Nephron progenitor cell (in vitro differentiated cells): ENCODE measurements at places on chromosomes 6 and 20.

- no peaks in the 10 kb centered on the region for H3K36me3 ChIP-seq
- DNase-seq: peak; percentile 10
- H3K27ac ChIP-seq: no peak overlapping the region
- H3K4me3 ChIP-seq: no peak overlapping the region
- peaks cover 23% of the 10 kb centered on the region for H3K4me1 ChIP-seq
These were observed 41.9 kb upstream of the NR2E1 start for GRCh38 chr6:108123946-108124345.

DNA sequence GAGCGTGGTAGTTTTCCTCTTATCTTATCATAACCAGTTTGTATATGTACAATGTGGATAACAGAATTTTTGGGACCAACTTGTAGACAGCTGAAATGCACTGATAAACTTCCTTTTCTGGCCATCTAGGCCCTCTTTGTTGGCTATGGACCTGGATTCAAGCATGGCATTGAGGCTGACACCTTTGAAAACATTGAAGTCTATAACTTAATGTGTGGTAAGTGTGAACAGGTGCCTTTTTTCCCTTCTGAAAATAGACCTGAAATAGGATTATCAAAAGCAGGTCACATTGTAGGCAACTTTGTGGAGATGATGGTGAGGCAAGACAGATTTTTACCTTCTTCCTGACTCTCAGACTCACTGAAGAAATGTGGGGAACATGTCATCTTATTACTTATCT lies 67.8 kb downstream of the ENPP1 start:
- no peak overlapping the region for H3K4me3 ChIP-seq
- H3K27me3 ChIP-seq: no peaks in the 10 kb centered on the region
- no peak overlapping the region for H3K27ac ChIP-seq
- no peak for DNase-seq
- H3K36me3 ChIP-seq: peaks cover 8% of the 10 kb centered on the region
- no peaks in the 10 kb centered on the region for H3K4me1 ChIP-seq

GRCh38 chr6:153840039-153840850 lies 198.8 kb upstream of the OPRM1 start:
- H3K27me3 ChIP-seq: peaks cover 11% of the 10 kb centered on the region
- DNase-seq: no peak
- no peak overlapping the region for H3K27ac ChIP-seq

DNA sequence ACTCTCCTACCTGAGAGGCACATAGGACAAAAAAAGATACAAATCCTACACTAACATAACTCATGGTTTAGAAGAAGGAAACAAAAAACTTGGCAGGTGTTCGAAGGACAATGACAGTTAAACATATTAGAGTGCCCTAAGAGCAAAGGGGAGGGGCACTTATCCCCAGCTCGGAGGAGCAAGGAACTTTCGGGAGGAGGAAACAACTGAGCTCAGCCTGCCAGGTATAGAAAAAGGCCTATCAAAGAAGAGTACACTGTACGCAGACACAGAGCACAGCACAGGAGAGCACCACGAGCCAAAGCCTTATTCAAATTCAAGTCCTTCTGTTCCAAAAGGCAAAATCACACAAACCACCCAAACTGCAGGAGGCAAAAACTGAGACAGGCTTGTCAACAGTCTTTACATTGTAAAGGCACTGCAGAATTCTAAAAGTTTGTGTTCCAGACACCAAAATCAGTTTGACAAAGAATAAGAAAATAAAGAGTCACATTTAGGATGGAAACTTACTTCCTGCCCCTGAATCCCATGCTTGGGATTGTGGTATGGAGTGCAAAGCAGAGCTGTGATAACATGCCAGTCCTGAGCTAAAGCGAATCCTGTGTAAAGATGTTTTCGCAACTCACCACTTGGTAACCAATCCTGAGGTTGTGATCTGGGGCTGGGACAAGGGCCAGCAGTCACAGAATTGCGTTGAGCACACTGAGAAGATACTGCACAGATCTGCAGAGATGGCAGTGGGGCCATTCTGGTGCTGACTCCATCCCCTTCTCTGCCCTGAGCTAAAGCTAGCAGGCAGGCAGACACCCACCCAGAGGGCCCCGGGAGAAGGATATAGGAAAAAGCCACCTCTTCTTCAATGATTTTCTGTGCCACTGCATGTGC lies 108.6 kb downstream of the CHD6 start:
- peak overlapping the region; percentile 88 for H3K27ac ChIP-seq
- no peak overlapping the region for H3K4me3 ChIP-seq
- H3K27me3 ChIP-seq: peaks cover 3% of the 10 kb centered on the region
- no peak for DNase-seq
- H3K4me1 ChIP-seq: peaks cover 33% of the 10 kb centered on the region

DNA sequence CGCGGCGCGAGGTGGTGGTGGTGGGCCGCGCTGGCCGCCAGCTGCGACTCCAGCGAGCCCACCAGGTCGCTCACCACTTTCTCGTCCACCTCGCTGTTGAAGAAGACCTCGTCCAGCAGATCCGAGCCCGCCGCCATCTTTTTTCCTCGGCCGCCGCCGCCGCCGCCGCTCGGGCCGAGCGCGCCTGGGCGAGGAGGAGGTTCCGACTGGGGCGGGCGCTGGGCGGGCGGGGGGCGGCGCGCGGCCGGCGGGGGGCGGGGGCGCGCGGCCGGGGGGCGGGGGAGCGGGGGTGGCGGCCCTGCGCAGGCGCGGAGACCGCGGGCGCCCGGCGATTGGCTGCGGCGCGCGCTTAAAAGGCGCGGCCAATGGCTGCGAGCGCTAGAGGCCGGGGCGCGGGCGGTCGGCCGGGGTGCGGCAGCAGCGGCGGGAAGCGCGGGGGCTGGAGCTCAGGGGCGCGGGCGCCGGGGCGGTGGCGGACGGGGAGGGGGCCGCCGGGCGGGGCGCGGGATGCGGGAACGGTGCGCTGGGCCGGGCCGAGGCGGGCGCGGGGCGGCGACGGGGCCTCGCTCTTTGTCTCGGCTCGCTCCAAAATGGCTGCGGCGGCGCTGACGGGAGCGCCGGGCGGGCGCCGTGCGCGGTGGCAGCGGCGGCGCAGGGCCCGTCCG lies at the start of gene TAF4:
TSS of gene TAF4 (minus strand) at position 208 of the 665 bp plus-strand sequence. CDS start at position 137, 71 bp downstream.
- peaks cover 69% of the 10 kb centered on the region for H3K4me1 ChIP-seq
- peaks cover 28% of the 10 kb centered on the region for H3K27me3 ChIP-seq
- DNase-seq: peak; percentile 85
- H3K27ac ChIP-seq: peak within 1 kb of the TSS; percentile 97

GRCh38 chr6:110456694-110457093 lies 19.7 kb downstream of the SLC22A16 start:
- peaks cover 4% of the 10 kb centered on the region for H3K27me3 ChIP-seq
- H3K27ac ChIP-seq: no peak overlapping the region
- DNase-seq: no peak

DNA sequence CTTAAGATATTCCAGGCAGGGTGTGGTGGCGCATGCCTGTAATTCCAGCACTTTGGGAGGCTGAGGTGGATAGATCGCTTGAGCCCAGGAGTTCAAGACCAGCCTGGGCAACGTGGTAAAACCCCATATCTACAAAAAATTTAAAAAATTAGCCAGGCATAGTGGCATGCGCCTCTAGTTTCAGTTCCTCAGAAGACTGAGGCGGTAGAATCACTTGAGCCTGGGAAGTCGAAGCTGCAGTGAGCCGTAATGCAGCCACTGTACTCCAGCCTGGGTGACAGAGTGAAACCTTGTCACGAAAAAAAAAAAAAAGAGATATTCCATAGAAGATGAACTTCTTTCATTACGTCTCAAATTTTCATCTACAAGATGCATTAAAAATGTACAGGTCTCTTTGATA lies 46.7 kb upstream of the ISM1 start:
- peaks cover 8% of the 10 kb centered on the region for H3K4me1 ChIP-seq
- no peak overlapping the region for H3K4me3 ChIP-seq
- peaks cover 37% of the 10 kb centered on the region for H3K36me3 ChIP-seq
- no peak overlapping the region for H3K27ac ChIP-seq

- H3K4me1 ChIP-seq: peaks cover 76% of the 10 kb centered on the region
- no peak overlapping the region for H3K27ac ChIP-seq
- H3K4me3 ChIP-seq: peak overlapping the region; percentile 99
- H3K27me3 ChIP-seq: peaks cover 33% of the 10 kb centered on the region
- peak; percentile 40 for DNase-seq
These were observed 2.9 kb downstream of the RXRB start for GRCh38 chr6:33197431-33198048.

DNA sequence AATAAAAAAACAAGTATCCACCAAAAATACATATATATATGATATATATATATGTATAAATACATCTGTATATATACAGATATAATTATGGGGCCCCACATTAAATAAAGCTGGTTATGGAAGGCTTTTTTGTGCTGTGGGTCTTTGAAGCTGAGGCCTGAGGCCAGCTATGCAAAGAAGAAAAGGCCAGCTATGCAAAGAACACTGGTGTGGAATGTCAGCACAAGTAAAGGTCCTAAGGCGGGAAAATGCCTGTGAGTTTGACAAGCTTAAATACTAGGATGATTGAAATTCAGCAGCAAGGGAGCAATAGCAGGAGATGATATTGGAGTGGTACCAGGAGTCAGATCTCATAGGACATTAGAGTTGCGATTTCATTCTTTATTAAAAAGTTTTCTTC lies 25.2 kb downstream of the ADGRF1 start:
- H3K4me3 ChIP-seq: no peak overlapping the region
- no peaks in the 10 kb centered on the region for H3K36me3 ChIP-seq
- H3K27ac ChIP-seq: peak overlapping the region; percentile 81
- H3K27me3 ChIP-seq: peaks cover 9% of the 10 kb centered on the region
- DNase-seq: no peak
- H3K4me1 ChIP-seq: peaks cover 34% of the 10 kb centered on the region

DNA sequence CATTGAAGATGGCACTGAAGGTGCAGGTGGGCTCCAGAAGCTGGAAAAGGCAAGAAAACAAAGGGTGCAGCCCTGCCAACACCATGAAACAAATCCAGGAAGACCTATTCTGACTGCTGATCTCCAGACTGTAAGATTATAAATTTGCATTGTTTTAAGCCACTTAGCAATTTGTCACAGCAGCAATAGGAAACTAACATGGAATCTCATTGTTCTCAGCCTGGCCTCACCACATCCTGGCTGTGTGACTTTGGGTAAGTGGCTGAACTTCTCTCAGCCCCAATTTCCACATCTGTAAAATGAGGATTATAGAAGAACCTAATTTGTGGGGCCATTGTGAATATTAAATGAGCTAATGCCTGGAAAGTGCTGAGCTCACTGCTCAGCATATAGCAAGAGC lies 160.4 kb upstream of the MAFB start:
- no peaks in the 10 kb centered on the region for H3K36me3 ChIP-seq
- no peak overlapping the region for H3K4me3 ChIP-seq
- peaks cover 27% of the 10 kb centered on the region for H3K4me1 ChIP-seq

- H3K27ac ChIP-seq: peak overlapping the region; percentile 46
- no peak overlapping the region for H3K4me3 ChIP-seq
- DNase-seq: no peak
- peaks cover 13% of the 10 kb centered on the region for H3K36me3 ChIP-seq
These were observed 368.9 kb downstream of the UTRN start for GRCh38 chr6:144653885-144654505.

DNA sequence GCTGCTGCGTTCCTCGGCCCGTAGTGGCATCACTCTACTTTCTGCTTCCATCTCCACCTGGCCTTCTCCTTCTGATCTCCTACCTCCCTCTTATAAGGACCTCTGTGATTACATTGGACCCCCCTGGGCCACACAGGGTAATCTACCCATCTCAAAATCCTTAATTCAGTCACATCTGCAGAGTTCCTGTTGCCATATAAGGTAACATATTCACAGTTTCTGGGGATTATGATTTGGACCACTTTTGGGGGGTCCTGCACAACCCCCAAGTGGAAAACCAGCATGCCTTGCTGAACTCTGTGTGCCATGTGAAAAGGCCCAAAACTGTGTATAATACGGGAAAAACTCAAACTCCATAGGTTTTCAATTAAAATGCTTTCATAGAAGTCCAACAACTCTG lies 51.1 kb downstream of the LY86 start:
- no peaks in the 10 kb centered on the region for H3K36me3 ChIP-seq
- no peak overlapping the region for H3K27ac ChIP-seq
- no peak overlapping the region for H3K4me3 ChIP-seq
- peaks cover 15% of the 10 kb centered on the region for H3K27me3 ChIP-seq
- no peak for DNase-seq

DNA sequence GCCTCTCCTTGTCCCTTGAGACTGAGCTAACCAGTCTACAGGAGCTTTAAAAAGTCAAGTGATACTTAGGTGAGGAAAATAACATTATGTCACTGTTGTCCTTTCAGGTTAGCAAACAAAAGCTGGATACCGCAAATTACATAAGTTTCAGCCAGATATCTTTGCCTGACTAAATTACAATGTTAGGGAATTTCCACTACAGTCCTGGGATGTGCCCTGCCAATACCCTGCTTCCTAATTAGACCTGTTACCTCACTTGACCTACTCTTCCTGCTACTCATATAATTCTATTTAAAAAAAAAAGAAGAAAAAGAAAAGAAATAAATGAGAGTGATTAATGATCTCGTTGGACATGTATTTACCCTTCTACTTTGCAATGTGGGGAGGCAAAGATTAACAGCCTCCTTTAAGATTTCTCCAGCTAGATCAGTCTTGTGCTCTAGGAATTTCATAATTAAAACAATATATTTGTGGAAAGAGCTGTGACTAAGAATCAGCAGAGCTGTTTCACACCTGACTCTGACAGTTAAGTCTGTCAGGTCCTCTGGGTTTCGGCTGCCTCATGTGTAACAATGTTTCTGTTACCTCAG lies 318.9 kb downstream of the HDGFL1 start:
- peaks cover 10% of the 10 kb centered on the region for H3K4me1 ChIP-seq
- no peak overlapping the region for H3K27ac ChIP-seq
- no peak for DNase-seq
- H3K4me3 ChIP-seq: no peak overlapping the region

- no peaks in the 10 kb centered on the region for H3K27me3 ChIP-seq
- H3K4me3 ChIP-seq: no peak overlapping the region
- peaks cover 4% of the 10 kb centered on the region for H3K4me1 ChIP-seq
- H3K27ac ChIP-seq: peak overlapping the region; percentile 57
- DNase-seq: no peak
- H3K36me3 ChIP-seq: peaks cover 64% of the 10 kb centered on the region
These were observed 422.2 kb upstream of the PLCB4 start for GRCh38 chr20:8646716-8647115.

- H3K4me1 ChIP-seq: no peaks in the 10 kb centered on the region
- no peak for DNase-seq
These were observed 128.2 kb downstream of the COL12A1 start for GRCh38 chr6:75077701-75078100.

DNA sequence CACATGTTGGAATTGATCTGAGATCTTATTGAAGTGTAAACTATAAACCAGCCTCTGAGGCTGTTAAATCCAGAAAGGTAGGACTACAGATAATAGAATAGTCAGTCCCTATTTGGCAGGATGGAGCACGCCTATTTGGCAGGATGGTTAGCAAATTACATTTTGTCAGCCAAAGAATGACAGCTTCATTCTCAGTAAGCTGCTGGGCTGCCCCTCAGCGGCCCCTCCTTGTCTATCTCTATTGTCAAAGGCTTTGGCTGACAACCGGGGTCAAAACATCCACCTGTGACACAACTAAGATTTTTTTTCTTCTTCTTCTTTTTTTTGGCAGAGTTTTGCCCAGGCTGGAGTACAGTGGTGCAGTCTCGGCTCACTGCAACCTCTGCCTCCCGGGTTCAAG lies 123.4 kb upstream of the ECI2 start:
- no peak overlapping the region for H3K4me3 ChIP-seq
- peaks cover 6% of the 10 kb centered on the region for H3K27me3 ChIP-seq
- H3K36me3 ChIP-seq: no peaks in the 10 kb centered on the region
- no peak overlapping the region for H3K27ac ChIP-seq
- H3K4me1 ChIP-seq: peaks cover 12% of the 10 kb centered on the region
